ENCODE measurements at places on chromosomes 11 and 22.

DNA sequence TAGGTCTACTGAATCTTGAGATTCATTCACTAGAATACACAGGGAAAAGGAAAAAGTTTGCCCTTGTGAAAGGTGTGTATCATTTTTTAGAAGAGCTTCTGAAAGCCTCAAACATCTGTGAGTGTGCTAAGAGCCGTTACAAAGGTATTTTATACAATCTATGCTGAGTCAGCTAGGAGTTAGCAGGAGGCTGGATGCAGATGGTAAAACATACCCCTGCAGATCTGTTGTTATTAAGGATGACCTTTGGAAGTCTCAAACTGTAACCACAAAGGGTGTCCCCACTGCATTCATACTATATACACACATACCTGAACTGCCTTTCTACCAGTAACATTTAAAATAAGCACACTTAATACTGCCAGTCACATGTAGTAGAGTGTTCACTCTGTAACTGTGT is 8.4 kb upstream of the C11orf91 start:
- DNase-seq, result no peak

DNA sequence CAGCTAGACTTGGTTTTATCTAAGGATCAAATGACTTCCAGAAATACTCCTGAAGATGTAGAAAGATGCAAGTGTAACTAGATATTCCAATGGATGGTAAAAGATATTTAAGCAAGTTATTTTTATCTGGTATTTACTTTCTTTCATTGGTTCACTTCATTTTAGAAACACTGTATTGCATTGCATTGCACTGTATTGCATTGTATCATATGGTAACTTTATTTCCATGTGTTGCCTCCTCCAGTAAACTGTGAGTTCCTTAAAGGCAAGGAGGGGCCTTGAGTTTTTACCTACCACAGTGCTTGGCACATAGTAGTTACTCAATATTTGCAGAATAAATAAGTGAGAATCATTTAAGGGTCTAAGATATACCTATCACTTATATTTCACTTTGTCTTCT is 31.8 kb upstream of the FLI1 start:
- DNase-seq, result no peak

DNA sequence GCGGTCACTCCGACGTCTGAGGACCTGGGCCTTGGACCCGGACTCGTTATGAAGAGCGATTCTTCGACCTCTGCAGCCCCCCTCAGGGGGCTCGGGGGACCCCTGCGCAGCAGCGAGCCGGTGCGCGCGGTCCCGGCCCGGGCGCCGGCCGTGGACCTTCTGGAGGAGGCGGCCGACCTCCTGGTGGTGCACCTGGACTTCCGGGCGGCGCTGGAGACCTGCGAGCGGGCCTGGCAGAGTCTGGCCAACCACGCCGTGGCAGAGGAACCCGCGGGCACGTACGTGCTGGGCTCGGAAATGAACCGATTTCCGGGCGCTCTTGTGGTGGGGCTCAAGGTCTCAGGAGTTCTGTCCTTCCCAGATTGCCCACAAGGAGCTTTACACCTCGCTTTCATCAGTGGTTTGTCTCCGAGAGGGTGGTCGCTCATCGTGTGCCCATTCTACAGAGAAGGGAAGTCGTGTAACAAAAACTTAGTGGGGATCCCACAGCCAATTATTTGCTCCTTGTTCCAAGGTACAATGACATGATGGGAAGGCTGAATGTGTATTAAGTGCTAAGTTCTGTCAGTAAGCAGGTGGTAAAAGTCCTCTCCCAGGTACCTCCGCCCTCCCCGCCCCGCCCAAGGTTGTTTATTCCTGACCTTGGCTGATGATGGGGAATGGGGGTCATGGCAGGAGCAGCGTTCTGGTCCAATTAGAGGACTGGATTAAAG is 695 bp downstream of the PEX26 start:
- no peak for DNase-seq

DNA sequence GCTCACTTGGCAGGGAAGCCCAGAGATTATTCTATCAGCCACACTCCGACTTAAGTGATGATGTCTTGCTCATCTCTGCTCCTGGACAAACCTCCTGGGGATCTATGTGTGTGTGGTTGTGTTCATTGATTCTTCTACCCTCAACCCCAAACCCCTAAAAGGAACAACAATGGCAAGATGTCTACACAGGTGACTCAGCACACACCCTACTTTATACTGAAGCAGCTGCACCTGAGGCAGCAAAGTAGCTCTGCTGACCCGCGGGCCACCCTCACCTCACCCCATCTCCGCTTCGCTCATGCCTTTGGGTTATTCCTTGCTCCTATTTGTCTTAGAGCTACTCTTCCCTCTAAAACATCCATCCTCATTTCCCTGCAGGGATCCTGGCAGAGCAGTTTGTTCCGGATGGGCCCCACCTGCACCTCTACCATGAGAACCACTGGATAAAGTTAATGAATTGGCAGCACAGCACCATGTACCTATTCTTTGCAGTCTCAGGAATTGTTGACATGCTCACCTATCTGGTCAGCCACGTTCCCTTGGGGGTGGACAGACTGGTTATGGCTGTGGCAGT is 38.7 kb downstream of the TMEM45B start:
- DNase-seq, result no peak

- no peak for DNase-seq
Measured at GRCh38 chr11:123195188-123196059, at the start of gene CLMP. Gene CLMP, minus strand, starts transcription at chr11:123195248. Its CDS starts 308 bp downstream, at chr11:123194940.

Measured in activated T-helper 1 cell treated with Interleukin-2 at 50 U/mL for 16 hours (primary cell).